Cerebellar cortex (tissue), 1 donor: ENCODE measurements at places on chromosomes 11 and 22.
A peak's percentile ranks its signal among the peaks of the same experiment; 100 is the strongest.

DNA sequence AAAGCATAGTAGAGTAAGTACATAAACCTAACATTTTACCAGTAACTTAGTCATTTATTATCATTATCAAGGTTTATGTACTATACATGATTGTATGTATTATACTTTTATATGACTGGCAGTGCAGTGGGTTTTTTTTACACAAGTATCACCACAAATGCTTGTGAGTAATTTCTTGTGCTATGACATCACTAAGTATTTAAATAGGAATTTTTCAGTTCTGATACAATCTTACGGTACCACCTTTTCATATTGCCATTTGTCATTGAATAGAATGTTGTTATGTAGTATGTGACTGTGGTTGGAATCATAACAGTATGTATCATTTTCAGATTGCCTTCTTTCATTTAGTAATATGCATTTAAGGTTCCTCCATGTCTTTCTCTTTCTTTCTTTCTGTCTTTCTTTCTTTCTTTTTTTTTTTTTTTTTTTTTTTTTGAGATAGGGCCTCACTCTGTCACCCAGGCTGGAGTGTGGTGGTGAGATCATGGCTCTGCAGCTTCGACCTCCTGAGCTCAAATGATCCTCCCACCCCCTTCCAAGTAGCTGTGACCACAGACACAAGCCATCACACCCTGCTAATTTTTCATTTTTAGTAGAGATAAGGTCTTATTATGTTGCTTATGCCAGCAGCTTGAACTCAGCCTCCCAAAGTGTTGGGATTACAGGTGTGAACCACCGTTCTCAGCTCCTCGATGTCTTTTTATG lies 18.6 kb downstream of the ATM start:
- no peak for DNase-seq

GRCh38 chr11:117187007-117187406 lies 8.5 kb downstream of the SIDT2 start:
- DNase-seq: no peak

DNA sequence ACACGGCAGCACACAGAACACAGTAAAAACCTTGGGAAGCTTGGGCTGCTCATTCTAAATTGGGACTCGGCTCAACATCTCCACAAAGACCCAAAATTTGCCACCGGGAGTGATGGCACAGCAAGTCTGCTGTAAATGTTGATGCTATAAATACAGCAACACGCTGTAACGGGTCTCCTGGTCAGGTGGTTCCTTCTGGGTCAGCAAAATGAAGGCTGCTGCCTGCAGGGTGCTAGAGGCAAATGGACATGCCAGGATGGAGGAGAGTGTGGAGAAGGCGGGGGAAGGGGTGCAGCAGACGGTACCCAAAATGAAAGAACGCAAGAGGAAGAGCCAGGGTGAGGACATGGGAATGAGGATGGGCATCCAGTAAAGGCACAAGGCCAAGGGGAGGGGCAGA lies 30.4 kb downstream of the MAFF start:
- no peak for DNase-seq

DNA sequence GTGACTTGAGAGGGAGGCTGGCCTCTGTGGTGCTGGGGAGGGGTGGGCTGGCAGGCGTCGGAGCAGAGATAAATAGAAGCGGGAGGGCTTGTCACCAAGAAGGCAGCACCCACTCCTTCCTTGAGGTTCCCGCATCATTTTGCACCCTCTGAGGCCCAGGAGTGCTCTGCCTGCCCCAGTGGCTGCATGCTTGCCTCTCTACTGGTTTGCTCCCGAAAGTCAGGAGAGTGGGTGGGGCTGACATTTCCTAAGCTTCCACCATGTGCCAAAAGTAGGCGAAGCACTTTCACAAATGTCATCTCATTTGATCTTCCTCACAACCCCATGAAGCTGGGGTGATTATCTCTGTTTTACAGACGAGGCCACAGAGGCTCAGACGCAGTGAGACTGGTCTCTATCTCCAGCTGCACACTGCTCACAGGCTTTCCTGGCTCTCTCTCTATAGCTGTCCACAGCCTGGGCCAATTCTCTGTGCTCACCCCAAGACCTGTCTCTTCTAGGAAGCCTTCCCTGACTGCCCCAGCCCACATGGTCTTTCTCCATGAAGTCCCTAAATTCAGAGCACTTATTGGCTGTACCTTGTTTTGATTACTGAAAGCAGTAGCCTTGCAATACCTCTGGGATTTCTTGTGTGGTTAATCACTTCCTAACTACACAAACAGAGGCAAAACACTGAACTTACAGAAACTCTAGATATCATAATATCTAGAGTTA lies 2.6 kb upstream of the UCP3 start:
- DNase-seq: no peak

DNA sequence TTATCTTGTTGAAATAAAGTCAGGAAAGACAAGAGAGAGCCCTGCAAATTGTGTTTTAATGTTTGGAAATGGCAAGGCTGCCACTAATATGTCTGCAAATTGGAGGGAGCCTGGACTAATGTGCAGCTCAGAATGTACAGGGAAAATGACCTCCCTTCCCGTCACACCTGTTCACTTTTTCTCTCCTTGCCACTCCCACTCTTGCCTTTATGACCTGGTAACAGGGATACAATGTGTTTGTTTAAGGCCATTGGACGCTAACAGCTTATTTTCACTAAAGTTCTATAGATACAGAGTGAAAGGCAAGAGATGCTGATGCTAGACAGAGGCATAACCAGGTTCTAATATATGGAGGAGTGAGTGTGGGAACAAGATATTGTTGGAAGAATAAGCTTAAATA lies 203.9 kb downstream of the RAB38 start:
- no peak for DNase-seq

- no peak for DNase-seq
Measured at GRCh38 chr11:77771135-77771534, 49.4 kb downstream of the RSF1 start.

DNA sequence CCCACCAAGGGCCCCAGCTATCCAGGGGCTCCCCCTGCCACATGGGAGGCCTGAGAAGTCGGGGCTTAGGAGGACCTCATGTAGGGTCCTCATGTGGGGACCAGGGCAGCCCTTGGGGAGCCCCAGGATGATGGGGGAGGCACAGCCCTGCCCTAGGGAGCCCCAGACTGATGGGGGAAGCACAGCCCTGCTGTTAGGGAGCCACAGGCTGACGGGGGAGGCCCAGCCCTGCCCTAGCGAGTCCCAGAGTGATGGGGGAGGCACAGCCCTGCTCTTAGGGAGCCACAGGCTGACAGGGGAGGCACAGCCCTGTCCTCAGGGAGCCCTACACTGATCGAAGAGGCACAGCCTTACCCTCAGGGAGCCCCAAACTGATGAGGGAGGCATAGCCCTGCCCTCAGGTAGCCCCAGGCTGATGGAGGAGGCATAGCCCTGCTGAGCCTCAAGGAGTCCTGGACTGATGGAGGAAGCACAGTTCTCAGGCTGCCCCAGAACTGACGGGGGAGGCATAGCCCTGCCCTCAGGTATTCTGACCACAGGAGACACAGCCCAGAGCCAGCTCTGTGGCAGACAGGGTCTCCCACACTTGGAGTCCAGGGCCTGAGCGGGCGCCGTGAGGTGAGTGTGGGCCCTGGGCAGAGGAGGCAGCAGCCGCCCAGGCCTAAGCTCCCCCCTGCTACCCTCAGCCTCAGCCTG lies 10.8 kb downstream of the PRR33 start:
- DNase-seq: no peak

GRCh38 chr22:20466659-20467379 lies 28.8 kb downstream of the KLHL22 start:
- no peak for DNase-seq

DNA sequence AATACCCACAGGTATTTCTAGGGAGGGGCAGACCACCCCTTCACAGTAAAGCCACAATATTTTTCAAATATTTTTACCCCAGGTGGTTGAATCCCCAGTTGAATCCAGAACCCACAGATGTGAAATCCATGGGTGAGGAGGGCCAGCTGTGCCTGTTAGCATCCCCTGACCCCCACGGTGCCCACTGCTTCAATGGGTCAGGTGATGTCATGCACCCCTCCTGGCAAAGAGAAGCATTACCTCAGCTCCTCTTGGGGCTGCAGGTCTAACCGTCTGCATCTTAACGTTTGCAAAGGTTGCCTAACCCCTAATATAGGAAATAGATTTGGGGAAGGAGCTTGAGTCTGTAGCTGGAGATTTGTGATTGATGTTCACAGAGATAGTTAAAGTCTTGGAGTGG lies 24.7 kb upstream of the IL17RA start:
- DNase-seq: no peak

DNA sequence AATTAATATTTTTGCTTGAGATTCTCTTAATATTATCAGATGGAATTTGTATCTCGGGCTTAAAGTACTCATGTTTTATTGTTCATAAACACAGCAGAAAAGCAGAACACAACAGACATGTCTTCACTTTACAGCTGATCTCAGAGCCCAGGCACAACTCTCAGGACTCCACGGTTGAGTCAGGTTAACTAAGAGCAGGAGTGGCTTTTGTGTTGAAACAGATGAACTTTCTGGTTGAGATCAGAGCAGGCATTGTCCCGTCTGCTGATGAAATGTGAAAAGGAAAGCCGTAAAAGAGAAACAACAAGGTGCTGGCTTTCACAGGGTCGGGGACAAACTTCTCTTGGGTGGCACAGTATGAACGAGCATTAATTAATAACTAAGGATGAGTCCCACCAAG lies 49.0 kb downstream of the JHY start:
- no peak for DNase-seq

- peak; percentile 32 for DNase-seq
Measured at GRCh38 chr22:17201285-17201945, 17.8 kb downstream of the ADA2 start.

- DNase-seq: no peak
Measured at GRCh38 chr11:68893282-68893681, 10.3 kb downstream of the MRPL21 start.

- no peak for DNase-seq
Measured at GRCh38 chr11:59262177-59262818, 49.6 kb upstream of the MPEG1 start.

- no peak for DNase-seq
Measured at GRCh38 chr11:128964463-128964930, 21.8 kb upstream of the TP53AIP1 start.

DNA sequence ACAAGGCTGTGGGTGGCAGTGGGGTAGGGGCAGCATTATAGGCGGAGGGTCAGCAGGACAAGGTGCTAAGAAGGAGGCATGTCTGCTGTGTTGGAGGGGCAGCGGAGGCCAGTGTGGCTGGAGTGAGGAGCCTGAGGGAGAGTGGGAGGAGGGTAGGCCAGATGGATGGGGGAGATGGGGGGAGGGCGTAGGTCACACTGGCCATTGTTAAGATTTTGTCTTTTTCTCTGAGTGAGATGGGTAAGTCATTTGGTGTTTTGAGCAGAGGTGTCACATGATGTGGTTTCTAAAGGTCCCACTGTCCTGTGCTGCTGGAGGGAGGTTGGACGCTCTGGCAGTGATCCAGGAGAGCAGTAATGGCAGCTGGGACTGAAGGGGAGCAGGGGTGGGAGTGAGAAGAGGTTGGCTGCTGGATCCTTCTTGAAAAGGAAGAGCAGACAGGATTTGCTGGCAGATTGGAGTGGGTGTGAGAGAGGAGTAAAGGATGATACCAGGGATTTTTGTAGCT lies 9.8 kb downstream of the PPP6R3 start:
- DNase-seq: no peak

DNA sequence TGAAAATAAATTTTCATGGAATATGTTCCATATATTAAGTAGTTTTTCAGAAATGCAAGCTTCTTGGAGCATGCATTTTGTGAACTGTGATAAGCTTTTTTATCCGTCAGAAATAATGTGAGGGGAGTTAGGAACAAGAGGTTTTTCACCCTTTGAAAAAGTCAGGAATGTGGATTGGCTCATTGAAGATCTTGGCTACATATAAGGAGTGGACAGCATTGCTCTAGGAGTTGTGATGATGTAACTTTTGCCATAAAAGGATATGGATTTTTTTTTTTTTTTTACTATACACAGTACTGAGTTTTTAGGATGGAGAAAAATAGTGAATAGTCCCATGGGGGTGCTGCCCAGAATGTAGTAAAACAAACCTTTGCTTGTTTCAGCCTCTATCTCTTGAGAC lies 180.2 kb downstream of the NAV2 start:
- DNase-seq: no peak

GRCh38 chr22:45945621-45946106 lies 31.3 kb downstream of the WNT7B start:
- DNase-seq: no peak

DNA sequence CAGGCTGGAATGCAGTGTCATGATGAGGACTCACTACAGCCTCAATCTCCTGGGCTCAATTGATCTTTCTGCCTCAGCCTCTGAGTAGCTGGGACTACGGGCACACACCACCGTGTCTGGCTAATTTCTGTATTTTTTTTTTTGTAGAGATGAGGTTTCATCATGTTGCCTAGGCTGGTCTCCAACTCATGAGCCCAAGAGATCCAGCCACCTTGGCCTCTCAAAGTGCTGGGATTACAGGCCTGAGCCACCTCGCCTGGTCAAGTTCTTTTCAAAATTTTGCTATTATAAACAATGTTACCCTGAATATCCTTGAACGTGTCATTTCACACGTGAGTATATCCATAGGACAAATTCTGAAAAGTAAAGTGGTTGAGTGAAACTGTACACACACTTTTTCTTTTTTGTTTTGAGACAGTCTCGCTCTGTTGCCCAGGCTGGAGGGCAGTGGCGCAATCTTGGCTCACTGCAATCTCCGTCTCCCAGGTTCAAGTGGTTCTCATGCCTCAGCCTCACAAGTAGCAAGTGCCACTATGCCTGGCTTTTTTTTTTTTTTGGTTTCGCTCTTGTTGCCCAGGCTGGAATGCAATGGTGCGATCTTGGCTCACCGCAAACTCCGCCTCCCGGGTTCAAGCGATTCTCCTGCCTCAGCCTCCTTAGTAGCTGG lies 21.6 kb upstream of the EP300 start:
- DNase-seq: no peak

GRCh38 chr11:114279792-114280546 lies 16.2 kb upstream of the NNMT start:
- no peak for DNase-seq

DNA sequence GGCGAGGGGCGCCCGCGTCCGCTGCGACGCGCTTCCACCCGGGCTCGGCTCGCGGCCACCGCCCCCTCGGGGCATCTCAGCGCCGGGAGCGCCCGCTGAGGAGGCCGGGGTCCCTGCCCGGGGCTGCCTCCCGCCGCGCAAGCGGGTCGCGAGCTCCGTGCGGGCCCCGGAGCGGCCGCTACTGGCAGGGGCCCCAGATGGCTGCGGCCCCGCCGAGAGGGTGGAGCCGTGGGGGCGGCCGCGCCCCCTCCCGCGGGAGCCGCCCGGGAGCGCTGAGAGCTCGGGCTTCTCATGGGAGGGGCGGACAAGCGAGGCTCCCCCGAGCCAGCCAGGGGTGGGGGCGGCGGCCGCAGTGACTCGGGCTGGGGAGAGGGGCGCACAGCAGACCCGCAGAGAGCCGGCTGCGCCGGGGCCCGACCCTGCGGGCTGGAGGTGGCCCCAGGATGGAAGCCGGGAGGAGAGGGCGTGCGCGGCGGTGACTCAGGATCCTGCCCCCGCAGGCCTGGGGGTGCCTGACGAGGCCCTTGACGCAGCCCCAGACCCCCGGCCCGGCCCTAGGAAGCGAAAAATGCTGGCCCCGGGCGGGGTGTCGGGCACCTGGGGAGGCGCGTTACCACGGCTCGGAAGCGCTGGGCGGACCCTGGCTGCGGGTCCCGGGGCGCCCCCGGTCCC lies 603 bp upstream of the ZFTA start:
- DNase-seq: no peak
